ENCODE measurements at places on chromosomes 4 and X. TPM values are rescaled to one million over a fixed set of nuclear protein-coding genes. Genes with fewer than 3 reads are reported as not detected.

DNA sequence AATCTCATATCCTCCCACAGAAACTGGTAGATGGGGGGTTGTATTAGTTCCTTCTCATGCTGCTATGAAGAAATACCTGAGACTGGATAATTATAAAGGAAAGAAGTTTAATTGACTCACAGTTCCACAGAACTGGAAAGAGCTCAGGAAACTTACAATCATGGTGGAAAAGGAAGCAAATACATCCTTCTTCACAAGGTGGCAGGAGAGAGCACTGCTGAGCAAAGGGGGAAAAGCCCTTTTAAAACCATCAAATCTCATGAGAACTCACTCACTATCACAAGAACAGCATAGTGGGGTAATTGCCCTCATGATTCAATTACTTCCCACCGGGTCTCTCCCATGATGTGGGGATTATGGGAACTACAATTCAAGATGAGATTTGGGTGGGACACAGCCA, 250.5 kb upstream of the GPRIN3 start:
- DNase-seq = no peak

DNA sequence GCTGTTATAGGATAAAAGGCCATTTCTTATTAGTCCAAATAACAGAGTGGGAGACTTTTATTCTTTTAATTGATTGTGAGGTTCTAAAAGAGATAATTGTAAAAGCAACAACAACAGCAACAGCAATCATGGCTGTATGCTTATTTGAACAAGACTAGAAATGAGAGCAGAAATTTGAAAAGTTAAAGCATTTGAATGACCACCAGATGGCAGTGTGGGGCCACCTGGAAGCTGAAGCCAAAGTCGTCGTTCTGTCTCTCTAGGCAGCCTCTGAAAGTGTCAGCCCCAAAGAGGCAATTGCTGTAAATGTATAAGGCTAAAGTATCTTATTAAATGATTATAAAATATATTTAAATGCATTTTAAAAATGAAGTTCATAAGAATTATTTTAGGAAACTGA, 42.2 kb downstream of the SH2D1A start:
- DNase-seq = peak; percentile 70

The AFF2 gene
- total RNA-seq = 1.1 TPM

The KLB gene
- total RNA-seq = not detected

DNA sequence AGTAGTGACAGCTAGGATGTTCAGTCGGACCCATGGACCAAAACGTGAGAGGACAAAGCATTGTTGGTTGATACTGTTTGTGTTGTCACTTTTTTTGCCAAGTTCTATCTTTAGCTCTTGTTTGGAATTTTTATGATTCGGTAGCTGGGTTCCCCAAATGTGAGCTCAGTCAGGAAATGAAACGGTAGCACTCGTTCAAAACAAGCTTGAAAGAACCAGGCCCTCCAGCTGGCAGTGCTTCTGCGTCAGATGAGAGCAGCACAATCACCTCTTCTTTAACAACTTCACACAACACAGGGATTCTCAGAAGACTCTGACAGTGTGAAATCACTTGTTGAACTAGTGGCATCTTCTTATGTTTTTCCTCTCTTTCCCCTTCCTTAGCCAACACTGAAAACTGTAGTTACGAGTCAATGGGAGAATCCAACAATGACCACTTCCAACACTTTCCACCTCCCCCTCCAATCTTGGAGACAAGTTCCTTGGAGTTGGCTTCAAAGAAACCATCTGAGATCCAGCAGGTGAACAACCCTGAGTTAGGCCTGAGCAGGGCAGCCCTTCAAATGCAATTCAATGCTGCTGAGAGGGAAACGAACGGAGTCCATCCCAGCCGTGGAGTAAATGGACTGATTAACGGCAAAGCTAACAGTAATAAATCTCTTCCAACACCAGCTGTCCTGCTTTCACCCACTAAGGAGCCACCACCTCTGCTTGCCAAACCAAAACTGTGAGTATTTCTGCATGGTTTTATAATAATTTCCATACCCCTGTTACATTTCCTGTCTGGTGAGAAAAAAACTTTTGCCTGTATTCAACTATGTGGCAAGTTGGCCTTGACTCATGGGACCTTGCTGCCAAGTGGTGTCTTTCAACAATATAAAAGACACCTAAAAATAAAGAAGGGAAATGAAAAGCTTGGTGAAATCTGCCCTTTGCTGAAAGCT, 214.6 kb downstream of the PALLD start:
- peak; percentile 89 for DNase-seq

The FAM9C gene
- total RNA-seq = not detected

DNA sequence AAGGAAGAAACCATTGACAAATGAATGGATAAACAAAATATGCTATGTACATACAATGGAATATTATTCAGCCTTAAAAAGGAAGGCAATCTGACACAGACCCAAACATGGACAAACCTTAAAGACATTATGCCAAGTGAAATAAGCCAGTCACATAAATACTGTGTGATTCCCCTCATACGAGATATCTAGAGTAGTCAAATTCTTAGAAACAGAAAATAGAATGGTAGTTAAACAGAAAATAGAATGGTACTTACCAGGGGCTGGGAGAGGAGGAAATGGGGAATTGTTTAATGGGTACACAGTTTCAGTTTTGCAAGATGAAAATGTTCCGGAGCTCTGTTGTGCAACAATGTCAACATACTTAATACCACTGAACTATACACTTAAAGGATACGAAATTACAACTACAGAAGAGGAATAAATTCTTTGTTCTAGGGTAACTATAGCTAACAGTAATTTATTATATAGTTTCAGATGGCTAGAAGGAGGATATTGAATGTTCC, 47.8 kb upstream of the DUSP21 start:
- DNase-seq = no peak

DNA sequence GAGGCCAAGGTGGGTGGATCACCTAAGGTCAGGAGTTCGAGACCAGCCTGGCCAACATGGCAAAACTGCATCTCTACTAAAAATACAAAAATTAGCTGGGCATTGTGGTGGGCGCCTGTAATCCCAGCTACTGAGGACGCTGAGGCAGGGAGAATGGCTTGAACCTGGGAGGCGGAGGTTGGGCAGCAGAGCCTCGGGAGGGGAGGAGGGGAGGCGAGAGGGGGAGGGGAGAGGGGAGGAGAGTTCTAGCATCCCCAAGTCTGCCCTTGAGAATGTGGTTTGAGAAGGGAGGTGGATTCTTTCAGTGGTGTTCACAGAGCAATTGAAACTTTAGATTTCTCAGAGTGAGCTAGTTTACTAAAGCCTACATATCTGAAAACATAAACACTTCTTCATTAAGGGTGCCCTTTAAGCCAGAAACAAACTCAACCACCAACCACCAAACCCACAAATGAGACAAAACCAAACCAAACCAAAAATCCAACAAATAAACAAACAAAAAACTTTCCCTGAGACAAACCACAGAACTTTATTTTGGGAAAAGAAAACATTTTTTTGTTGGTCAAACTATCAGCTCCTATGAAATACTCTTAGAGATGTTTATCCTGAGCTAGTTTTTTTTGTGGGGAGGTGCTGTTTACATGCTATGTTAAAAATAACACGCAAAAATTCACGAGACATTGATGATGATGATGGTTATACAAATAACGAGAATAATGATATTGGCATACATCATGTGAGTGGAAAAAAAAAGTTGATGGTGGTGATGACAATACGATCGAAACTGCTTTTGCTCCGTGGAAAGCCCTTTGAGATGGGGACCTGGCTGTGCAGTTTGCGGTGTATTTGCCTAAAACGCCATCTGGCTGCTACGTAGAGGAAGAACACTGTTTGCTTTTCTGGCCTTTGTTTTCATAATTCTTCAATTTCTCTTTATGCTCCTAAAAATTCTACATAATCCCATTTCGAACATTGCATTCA, 98.2 kb upstream of the PRKX start:
- DNase-seq = no peak

- DNase-seq = no peak
These were observed 14.0 kb upstream of the TMEM156 start for GRCh38 chr4:39046249-39046648.

GRCh38 chr4:77959566-77960338, 97.1 kb downstream of the MRPL1 start:
- no peak for DNase-seq

Data from sigmoid colon (tissue), 7 donors.